Posterior vena cava (tissue), 2 donors: ENCODE measurements at places on chromosomes 7 and 10. TPM values are rescaled to one million over a fixed set of nuclear protein-coding genes. Genes with fewer than 3 reads are reported as not detected.

TWIST1 gene
- 5.0 TPM for total RNA-seq

DNA sequence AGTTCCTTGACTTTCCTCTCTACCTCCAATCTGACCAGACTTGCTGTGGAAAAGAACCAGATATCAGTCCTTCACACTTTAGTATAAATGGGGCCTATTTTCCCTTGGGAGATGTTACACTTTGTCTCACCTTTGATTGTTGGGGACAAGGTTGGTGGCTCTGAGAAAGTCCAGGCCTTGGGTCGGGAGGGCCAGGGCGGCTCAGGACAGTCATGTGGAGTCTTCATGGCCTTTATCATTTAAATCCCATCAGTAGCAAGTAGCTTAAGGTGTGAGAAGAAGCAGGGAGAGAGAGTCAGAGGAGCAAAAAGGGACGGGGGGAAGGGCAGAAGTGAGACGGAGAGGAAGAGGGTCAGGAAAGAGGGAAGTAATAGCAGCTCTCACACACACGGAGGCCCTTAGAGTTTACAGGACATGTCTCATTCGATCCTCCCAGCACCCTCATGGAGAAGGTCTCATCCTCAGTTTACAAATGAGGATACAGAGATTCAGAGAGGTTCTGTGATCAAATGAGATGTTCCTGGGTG lies 40.5 kb downstream of the TBATA start:
- peak; percentile 12 for DNase-seq

DNA sequence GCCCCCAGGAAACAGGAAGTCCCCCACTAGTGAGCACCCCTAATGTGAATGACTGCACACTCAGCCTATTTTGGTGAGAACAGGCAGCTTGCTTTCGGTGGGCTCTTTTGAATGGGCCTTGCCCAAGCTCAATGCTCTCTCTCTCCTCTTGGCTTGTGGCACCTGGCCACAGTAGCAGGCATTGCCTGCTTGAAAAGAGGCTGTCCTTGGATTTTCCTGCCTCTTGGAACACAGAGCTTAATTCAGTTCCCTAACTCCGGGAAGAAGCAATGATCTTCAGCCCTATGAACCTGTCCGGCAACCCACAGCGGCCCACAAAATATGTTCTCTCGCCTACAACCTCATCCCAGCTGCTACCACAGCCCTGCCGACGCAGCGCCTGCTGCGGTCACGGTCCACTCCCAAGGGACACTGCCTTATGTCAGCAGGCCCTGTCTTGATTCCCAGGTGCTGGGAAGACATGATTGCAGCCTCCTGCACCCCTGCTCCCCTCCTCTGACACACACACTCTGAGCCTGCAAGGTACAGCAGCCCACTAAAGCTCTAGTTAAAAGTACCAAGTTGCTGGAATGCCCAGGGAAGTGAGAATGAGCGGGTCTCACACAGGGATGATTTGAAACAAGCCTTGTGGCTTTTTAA lies 715.5 kb upstream of the GALNT17 start:
- DNase-seq = no peak

PRKAR2B gene
- total RNA-seq = 5.8 TPM

DNA sequence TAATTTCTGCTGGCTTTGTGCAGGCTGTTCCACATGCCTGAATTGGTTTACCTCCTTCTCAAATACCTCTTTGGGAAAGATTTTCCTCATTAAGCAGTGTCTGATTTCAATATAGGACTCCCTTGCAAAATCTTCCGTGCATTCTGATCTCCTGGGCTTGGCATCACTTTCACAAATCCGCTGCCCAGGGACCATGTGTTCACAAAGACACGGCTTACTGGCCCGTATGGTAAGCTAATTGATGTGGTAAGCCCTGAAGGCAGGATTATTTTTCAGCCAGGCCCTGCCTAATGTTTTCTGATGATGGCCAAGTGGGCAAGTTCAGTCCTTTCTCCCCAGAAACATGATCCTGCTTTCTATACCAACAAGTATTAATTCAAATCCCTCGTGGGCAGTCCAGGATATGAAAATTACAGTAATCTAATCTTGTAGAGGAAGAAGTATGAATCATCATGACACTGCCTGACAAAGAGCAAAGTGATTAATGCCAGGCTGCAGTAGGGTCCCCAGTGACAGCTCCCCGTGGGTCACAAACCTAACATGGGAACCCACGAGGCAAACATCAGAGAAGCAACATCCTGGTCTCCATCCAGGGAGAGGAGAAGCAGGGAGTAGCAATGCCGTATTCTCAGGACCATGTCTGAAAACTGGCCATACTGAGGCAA lies 11.6 kb upstream of the SVIL start:
- DNase-seq = no peak

DNA sequence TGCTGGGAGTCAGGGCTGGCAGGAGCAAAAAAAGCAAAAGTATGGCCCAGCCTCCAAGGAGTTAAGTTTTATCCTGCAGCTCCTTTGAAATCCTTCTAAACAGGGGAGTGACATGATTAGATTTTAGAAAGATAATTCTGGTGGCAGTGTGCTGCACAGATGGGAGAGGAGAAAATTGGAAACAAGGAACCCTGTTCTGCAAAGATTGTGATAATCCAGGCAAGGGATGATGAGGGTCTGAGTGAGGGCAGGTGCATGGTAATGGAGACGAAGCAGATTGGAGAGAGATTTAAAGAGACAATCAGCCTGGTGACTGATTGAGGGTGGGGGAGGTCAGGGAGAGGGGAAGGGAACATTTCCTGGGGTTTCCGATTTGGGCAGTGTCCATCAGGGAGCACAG lies 444.7 kb upstream of the PODXL start:
- no peak for DNase-seq
